ENCODE measurements at places on chromosomes 3 and 15.

DNA sequence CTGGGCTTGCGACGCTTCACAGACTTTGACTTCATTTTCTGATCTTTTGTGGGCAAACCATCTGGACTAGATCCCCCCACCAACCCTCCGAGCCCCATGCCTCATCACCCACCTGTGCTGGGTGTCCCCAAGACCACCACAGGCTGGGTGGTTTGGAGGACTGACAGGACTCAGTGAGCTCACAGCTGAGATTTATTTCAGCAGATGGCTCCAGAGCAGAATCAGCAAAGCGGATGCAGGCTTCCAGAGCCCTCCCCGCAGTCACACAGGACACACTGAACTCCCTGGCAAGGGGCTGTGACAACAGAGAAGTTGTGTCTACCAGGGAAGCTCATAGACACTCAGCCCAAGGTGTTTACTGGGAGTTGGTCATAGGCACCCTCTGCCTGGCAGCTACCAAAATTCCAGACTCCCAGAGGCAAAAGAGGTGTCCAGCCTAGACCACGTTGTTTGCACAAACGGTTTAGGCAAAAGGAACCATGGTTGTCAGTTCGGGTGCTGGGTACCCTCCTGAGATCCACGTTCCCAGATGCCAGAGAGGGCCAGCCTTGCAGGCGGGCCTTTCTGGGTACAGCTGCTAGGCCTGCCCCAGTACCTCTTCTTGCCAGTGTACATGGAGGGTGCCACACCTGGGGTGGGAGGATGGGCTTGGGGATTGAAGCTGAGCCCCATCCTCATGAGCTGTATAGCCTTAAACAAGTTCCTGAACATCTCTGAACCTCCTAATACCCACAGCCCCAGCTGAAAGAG, 170.3 kb downstream of the NSMCE3 start:
- DNase-seq = no peak

DNA sequence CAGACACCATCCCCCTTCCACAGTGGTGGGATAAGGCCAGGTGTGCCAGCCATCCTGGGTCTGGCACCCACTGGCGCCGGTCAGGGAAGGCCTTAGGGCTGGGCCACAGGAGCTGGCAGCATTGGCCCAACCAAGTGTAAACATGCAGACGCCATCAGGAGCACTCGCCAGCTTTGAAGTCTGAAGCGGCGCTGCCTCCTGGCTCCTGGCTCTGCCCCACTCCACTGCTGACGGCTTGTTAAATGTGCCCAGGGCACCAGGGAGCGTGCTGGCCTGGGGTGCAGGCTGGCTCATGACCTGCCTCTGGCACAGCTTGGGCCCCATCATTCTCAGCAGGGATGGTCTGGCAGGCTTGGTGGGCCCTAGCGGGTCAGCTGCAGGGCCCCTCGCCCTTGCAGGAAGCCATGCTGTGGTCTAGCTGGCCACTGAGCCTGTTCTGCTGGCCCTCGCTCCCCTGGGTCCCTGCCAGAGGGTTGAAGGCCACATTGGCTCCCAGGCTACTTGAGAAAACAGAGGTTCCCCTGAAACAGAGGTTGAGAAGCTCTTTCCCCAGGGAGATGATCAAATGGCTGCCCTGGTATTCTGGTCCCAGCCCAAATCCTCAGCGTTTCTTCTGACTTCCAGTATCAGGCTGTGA, 116.6 kb downstream of the DNAJB8 start:
- DNase-seq = no peak

DNA sequence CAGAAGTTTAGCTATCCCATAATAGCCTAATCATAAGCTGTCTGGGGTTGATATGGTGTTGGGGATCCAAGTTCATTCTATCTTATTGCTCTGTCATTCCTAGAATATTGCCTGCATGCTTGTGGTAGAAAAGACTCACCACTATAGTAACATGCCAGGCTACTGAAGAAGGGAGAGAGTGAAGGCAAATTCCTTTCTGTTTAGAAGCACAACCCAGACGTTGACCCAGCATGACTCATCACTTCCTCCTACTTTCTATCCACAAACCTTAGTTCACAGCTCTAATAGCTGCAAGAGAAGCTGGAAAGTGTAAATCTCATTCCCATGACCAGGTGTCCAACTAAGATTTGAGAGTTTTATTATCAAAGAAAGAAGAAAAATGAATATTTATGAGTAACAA, 57.8 kb upstream of the NMD3 start:
- DNase-seq = no peak

- no peak for DNase-seq
These were observed 68.9 kb upstream of the WNT5A start for GRCh38 chr3:55555873-55556618.

DNA sequence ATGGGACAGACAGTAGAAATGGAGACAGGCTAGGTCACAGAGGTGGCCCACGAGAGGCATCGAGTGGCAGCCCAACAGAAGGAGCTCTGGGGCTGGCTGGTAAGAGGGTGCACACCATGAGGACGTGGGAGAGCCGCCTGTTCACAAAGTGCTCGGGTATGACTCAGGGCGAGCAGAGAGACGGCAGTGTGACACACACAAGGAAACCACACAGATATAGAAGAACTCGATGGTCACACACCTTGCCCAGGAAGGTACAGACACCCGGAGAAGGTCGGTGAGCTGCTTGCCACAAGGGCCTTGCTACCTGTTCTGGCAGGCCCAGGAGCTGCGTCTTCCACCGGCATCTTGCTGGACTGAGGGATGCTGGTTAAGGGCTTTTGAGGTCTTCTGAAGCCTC, 50.2 kb downstream of the CA12 start:
- no peak for DNase-seq

GRCh38 chr3:131109156-131109555, 82.5 kb downstream of the NEK11 start:
- DNase-seq = no peak

- no peak for DNase-seq
These were observed 269.0 kb upstream of the TPM1 start for GRCh38 chr15:62773369-62774165.

DNA sequence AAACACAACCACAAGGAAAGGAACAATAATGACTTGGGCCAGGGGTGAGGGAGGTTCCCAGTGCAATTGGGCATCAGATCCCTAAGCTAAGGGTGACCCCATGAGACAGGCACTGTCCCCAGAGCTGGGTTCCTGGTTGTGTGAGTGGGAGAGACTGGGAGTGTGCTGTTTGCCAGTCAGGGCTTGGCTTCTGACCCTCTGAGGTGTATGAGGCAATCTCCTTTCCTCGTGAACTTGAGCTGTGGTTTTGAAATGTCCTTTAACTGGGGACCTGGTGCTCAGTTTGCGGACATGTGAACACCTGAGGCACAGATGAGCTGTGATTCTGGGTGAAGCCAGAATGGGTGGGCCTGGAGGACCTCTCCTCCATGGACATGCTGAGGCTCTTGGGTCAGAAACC, 58.5 kb upstream of the PLXNA1 start:
- no peak for DNase-seq

GRCh38 chr3:132242790-132243189, 74.4 kb upstream of the ACP3 start:
- DNase-seq = no peak

GRCh38 chr3:40054568-40055222, 245.3 kb downstream of the MYRIP start:
- DNase-seq = no peak

GRCh38 chr3:184663356-184663755, 48.5 kb downstream of the MAGEF1 start:
- DNase-seq = no peak

DNA sequence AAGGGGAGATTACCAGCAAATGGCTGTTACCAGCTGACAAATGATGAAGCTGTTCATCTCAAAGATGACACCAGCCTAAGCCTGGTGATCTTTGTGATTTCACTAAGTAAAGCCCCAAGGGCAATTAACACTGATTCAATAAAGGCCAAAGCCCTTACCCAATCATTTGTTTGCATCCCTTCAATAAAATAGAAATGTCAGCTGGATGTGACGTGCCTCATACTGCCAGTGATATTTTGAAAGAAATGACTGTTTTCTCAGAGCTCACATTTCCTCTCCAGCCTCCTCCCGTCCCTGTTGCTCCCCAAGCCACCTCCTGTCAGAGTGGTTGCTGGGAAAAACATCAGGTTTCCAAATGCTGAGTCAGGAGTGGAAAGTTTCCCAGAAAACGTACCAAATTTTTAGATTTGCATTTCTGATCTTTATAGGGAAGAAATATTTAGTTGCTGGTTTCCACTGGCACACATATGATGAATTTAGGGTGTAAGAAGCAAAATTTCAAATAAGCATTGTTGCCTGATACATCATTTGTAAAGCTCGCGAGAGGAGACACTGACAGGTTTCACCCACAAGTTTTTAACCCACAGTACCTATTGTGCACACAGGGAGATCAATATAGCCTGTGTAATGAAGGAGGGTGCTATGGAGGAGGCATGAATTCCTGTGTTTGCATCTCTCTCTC, 21.0 kb downstream of the C2CD4A start:
- no peak for DNase-seq

DNA sequence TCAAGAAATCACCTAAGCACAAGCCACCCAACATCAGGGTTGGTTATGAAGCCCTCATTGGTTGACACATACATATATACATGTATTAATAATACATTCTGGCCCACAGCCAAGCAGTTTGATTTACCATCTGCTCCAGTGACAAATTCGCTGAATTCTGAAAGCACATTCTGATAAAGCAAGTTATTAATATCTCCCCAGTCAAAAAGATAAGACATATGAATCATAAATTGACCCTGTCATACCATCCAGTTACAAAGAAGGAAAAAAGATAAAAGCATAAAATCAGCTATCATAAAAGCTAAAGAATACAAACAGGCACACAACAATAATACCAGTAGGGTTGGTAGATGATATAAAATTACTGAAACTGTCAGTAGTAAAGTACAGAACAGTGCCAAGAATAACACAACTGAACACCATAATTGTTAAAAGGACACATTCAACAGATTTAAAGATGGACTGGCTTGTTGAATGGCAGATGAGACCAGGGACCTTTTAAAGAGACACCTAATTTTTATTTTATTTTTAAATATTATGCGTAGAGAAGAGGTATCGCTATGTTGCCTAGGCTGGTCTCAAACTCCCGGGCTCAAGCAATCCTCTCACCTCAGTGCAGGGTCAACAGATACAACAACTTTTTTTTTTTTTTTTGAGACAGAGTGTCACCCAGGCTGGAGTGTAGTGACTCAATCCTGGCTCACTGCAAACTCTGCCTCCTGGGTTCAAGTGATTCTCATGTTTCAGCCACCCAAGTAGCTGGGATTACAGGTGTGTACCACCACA, 7.7 kb downstream of the SNX4 start:
- DNase-seq = peak; percentile 10

- no peak for DNase-seq
These were observed at the start of gene CCR5 for GRCh38 chr3:46370839-46371518. CCR5 (plus strand) TSS chr3:46370946; CDS start chr3:46372903, 1,957 bp downstream.

DNA sequence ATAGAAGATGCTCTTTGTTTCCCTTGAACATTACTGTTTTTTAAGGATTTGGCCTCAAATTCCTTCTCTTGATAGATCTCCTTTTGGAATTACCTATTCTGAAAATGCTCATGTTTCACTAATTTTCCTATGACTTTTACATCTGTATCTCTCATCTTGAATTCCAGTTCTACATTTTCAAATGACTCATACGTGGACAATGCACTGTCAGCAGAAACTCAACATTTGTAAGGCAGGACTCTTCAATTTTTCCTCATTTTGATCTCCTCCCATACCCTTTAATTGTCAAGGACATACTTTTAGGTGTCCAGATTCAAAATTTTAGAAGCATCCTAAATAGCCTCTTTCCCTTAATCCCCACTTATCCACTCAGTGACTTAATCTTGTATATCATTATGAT, 341.0 kb upstream of the RASGRP1 start:
- DNase-seq = no peak

DNA sequence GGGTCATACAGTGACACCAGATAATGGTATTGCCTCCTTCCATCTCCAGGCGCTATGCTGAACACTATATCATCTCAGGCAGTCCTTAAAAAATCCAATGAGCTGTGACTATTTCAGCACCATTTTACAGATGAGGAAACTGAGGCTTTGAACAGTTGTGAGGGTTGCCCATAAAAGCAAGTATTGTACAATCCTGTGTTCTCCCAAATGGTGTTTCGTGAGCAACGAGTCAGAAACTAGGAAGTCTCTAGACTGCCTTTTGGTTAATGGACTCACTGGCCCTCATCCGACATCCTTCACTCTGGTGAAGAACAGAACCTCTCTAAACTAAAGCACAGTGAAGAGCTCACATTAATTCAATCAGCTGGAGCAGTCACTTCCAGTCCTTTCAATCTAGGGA, 61.8 kb downstream of the ATP8B4 start:
- no peak for DNase-seq

DNA sequence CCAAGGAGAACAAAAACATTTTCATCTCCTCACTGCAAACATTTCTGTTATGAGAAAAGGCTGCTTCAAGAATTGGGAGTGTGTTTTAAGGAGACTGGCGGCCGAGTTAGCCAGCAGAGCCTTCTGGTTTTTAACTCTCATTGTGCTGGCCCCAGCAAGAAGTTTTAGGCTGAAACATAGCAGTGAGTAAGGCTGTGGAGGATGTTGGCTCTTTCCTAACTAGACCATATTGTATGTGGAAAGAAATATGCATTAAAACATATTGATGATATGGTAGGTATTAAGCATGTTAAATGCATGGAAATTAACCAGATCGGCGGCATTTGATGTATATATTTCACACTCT, 90.7 kb downstream of the TIGIT start:
- DNase-seq = no peak

DNA sequence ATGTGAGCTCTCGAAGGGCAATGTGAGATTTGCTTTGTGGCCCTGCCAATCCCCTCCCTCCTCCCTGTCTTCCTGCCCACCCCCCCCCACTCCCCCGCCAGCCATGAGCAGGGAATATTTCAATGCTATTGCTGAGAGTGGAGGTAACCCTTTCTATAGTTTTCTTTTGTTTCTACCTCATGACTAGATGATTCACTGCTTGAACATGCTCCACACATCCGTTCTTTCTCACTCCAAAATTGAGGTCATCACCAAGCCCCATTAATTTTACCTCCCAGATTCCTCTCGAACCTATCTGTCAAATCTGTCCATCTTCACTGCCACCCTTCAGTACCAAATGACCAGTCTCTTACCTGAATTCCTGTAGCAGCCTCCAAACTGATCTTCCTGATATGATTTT, 12.2 kb downstream of the ZNF774 start:
- no peak for DNase-seq

- no peak for DNase-seq
These were observed 37.9 kb upstream of the MUC13 start for GRCh38 chr3:124972457-124972856.

DNA sequence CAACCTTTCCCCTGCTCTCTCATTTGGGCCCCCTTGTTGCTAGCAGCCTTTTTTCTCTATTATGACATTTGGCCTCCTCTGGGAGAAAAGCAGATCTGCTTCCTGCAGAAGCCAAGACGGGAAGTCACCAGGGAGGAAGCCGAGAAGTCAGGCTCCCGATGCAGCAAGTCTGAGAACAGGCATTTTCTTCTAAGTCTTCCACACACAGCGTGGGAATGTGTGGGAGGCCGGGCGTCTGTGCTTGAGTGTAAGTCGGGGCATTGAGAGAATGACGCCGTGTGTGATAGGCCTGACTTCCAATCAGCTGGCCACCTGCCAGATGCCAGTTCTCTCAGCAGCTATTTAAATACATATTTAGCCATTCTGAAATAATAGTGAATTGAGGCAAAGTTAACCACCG, 75.8 kb upstream of the FAM98B start:
- no peak for DNase-seq

Measured in stimulated activated CD4-positive, alpha-beta T cell treated with anti-CD3 and anti-CD28 coated beads, TNF-alpha, amount 100 ng/mL, for 1 hour (primary cell).